ENCODE measurements at places on chromosomes 11 and 22. TPM values are rescaled to one million over a fixed set of nuclear protein-coding genes. Genes with fewer than 3 reads are reported as not detected.

DNA sequence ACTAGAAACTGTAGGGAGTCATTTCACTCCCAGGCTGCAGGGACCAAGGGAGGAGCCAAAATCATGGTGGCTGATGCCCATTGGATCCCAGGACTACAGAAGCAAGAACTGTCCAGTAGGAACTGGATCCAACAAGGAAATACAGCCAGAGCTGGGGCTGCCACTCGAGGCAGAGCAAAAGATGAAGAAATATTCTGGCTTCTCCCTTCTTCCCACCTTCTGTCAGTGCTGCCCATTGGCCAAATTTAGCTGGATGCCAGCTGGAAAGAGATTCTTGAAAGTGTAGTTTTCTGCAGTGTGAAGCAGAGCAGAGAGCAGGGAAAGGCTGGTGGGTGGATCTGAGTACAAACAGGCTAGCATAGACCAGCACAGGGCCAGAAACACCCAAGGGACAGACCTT lies 45.6 kb downstream of the COMMD9 start:
- no peak for DNase-seq

- peak; percentile 73 for DNase-seq
Observed at GRCh38 chr11:6319704-6320410, 444 bp downstream of the CAVIN3 start.

DNA sequence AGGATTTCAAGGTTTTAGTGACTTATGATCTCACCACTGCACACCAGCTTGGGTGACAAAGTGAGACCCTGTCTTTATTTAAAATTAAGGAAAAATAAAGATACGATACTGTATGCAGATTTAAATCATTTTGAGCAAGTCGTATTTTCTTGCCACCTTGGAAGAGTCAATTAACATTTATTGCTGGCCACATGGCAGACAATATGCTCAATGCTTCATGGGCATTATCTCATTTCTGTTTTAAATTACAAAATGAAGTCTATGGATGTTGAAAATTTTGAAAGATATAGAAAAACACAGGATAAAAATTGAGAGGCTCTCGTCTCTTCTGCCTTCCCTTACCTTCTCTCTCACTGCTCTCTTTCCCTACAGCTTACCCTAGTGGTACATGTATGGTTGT lies 349.0 kb upstream of the CCDC90B start:
- DNase-seq, result no peak

Gene CATSPER1
- 0.39 TPM for total RNA-seq

Gene GLYATL2
- total RNA-seq, result not detected

Gene OR5P2
- total RNA-seq, result not detected

Gene CARD16
- 47.1 TPM for total RNA-seq

Gene KRTAP5-1
- total RNA-seq, result not detected

Gene CWC15
- total RNA-seq, result 44.0 TPM

Gene P2RY6
- 1.8 TPM for total RNA-seq

Gene LINC01488
- total RNA-seq, result not detected
